CD4-positive, CD25-positive, alpha-beta regulatory T cell (primary cell): ENCODE measurements at places on chromosomes 4 and X.

GRCh38 chrX:16797358-16797757, 11.1 kb downstream of the TXLNG start:
- DNase-seq, result no peak

DNA sequence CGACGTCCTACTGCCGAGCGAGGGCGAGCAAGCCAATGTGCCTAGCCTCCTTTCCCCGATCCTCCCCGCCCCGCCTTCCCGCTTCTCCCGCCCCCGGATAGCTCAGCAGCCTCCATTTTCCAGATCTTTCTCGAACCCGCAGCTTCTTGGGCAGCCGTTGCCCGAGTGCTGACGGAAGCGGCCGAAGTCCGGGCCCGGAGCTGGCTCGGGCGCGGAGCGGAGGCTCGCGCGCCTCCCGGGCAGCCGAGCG, 172 bp upstream of the HSPA4L start:
- DNase-seq, result no peak

GRCh38 chr4:79325864-79326328, at the start of gene NAA11:
TSS of gene NAA11 (minus strand) at chr4:79326061. CDS start at chr4:79325877, 184 bp downstream.
- no peak for DNase-seq

DNA sequence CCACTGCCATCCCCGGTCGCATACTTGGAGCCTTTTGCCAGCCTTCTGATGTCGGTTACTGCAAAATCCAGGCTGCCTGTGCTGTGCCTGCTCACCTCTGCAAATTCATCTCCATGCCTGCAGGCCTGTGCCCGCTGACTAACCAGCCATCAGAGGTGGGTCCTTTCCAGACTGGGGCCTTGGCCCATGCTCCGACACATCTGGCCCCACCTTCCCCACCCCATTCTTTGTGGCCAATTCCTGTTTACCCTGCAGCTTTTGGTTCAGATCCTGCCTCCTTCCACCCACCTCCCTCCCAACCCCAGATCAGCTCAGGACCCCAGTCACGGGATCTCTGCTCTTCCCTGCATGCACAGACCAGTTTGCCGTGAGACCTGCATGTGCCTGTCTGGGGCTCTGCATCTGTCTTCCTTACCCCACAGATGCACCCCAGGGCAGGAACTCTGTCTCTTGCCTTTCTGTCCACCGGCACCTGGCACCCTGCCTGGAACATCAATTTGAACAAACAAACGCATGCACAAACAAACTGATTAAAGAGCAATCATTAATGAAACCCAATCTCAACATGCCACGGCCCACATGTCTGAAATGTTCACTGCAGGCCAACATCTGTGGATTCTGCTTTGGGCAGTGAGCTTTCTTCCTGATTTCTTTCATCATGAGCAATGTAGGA, 112.8 kb upstream of the PSAPL1 start:
- DNase-seq, result no peak

- no peak for DNase-seq
Observed at GRCh38 chrX:12439416-12439815, 301.1 kb downstream of the FRMPD4 start.

- DNase-seq, result peak; percentile 68
Observed at GRCh38 chr4:48047421-48047844, 30.9 kb downstream of the NIPAL1 start.

- DNase-seq, result no peak
Observed at GRCh38 chr4:129488427-129488826, 392.5 kb downstream of the C4orf33 start.

DNA sequence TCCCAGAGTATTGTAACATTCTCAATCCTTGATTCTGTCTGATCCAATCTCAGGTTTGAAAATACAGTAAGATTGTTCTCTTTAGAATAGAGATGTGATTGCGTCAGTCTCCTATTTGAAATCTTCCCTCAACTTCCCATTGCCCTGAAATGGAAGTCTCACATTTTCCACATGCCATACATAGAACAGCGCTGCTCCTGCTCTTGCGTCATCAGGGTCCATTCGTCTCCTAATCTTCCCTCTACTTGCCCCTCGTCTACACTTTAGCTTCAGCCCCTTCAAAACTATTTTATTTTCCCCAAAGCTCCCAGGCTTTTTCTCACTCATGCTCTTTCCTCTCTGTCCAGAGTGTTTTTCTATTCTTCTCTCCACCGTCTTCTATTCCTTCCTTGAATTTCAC, 301.7 kb upstream of the MAGEB2 start:
- DNase-seq, result no peak

GRCh38 chr4:176432811-176433540, 113.2 kb downstream of the SPCS3 start:
- no peak for DNase-seq

- no peak for DNase-seq
Observed at GRCh38 chr4:121669163-121669550, 27.6 kb downstream of the ANXA5 start.
